ENCODE measurements at places on chromosomes 4 and X.
A peak's percentile ranks its signal among the peaks of the same experiment; 100 is the strongest.

DNA sequence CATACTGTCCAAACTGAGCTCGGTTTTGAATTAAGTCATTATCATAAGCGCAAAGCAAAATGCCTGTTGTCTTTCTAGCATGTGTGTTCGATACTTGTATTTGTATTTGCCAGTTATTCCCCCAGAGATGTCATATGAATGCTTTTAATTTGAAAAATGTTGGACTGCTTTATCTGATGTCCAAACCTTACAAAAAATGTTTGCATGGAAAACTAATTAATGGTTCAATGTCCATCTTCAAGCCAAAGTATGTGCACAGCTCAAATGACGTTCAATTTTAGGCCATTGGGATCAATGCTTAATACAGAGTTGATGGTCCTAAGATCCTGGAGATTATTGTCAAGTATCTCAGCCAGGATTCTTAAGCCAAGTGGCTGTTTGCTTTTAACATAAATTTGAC lies 17.2 kb upstream of the HPGDS start:
- no peak for DNase-seq

DNA sequence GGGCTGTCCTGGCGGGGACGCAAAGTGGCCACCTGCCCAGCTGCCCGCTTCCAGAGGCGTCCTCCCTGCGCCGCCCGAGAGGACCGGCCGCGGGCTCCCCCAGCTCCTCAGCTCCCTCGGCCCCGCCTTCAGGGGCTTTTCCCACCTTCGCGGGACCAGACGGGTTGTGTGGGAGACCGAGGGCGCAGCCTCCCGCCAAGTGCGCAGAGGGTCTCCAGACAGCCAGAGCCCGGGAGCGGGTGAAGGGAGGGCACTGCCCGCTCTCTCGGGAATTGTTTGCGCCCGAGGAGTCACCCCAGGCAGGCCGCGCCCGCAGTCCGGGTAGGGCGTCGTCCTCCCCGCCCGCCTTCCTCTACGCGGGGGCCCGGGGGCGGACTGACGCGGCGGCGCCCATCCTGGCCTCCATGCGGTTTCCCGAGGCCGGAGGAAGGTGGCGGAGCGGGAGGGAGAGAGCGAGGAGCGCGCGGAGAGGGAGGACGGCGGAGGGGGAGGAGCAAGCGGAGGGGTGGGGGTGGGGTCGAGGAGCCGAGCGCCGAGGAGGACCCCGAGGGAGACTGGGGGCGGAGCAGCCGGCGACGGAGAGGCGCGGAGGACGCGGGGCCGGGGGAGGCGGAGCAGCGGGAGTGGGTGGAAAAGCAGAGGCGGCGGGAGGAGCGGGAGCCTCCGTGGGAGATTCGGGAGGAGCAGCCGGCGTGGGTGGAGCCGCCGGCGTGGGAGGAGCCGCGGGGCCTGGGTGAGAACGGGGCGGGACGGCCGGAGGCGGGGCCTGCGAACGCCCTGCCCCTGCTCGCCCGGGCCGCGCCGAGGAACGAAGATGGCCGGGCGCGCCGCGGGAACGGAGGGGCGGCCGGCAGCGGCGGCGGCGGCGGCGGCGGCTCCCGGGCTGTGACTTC lies 47.5 kb downstream of the CLDN34 start:
- DNase-seq, result peak; percentile 73

DNA sequence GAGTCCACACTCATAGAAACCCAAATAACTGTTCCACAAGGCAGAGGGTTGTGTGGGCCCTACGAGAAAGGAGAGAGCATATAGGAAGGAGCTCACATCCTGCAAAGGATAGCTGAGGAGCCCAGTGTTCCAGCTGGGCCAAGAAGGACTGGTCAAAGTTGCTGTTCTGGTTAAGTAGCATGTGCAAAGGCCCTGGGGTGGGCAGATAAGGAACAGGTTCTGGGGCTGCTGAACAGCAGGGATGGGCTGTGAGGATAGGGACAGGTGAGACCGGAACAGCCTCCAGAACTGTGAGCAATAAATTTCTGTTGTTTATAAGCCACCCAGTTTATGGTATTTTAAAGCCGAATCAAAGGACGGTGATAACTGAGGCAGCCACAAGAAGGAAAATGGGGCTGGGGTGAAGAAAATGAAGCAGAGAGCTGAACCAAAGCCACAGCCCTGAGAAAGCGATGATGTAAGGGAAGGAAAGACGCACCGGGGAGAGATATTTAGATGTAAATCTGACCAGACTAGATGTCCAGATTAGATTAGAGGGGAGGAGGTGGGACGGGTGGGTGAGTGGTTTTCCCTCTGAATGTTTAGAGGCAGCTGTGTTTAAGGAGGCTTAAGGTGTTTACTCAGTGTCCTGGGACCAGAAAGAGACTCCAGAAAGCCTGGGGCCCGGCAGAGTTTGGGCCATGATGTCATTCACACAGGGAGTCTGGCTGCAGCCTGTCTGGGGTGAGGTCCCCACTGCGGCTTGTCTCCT lies 180.8 kb upstream of the BCOR start:
- no peak for DNase-seq

DNA sequence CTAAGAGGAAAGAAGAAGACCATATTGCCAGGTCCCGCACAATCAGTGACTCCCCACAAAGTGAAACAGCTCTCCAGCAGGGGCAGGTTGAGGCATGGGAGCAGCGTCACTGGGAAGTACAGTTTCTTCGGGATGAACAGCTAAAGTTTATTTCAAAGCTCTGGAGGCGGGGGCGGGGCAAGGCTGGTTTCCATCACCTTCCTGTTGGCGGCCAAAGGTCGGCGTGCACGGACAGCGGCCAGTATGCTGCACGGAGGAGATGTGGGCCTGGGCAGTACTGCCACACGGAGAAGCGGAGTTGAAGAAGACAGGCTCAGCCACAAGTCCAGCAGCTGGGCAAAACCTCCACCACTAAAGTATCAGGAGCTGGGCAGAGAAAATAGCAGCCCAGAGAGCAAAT lies 951 bp upstream of the ZNF518B start:
- DNase-seq, result no peak

- DNase-seq, result no peak
These were observed 54.2 kb upstream of the LAS1L start for GRCh38 chrX:65588795-65589194.

DNA sequence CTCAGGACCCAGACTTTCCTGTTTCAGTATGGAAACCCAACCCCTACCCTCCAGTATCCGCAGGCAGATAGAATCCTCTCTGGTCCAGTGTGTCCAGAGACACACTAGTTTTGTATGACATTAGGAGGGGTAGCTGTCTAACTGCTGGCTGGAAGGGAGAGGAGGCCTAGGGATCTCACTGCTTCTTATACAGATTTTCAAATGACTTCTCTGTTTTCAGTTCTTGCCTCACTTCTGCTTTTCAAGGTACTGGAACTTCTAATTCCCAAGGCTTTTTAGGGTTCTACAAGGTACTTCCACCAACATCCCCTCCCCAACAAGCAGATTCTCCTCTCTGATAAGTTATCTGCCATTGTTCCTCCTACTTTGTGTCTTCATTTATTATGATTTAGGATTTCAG lies 6.1 kb downstream of the SGCB start:
- DNase-seq, result no peak

DNA sequence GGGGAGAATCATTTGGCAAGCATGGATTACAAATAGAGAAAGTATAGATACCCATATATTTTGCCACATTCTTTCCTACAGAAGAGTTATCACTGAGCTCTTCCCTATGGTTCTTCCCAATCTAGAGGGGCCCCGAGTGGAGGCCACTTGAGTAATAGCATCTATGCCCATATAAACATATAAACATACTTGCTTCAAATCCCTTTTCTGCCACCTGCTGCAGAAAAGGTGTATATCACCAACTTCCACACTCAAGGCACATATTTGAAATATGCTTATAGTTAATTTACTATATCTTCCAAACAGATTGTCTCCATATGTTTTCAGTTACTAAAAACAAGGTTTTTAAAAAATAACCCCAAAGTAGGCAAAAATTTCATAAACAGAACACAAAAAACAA lies 642.8 kb upstream of the DIPK2B start:
- DNase-seq, result no peak

DNA sequence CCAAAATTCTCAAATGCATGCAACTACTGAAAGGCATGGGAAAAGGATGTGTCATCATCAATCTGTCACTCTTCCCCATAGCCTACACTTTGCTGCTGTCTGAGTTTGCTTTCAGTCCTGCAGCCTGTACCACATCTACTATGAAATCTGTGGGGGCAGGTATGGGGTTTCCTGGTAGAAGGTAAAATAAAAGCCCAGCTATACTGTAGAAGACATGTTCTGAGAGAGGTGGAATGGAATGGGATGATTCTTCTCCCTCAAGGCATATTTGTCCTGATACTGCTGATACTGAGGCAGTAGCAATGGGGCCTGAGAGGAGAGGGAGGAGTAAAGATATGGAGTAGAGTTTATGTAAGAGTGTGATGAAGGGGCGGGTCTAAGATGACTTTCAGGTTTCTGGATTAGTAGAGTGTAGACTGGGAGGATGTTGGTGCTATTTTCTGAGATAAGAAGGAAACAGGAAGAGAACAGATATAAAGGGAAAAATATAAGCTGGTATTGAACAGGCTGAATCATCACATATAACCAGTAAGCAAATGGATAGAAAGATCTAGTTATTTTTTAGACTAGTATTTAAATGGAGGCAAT lies 38.7 kb upstream of the GYPA start:
- no peak for DNase-seq

DNA sequence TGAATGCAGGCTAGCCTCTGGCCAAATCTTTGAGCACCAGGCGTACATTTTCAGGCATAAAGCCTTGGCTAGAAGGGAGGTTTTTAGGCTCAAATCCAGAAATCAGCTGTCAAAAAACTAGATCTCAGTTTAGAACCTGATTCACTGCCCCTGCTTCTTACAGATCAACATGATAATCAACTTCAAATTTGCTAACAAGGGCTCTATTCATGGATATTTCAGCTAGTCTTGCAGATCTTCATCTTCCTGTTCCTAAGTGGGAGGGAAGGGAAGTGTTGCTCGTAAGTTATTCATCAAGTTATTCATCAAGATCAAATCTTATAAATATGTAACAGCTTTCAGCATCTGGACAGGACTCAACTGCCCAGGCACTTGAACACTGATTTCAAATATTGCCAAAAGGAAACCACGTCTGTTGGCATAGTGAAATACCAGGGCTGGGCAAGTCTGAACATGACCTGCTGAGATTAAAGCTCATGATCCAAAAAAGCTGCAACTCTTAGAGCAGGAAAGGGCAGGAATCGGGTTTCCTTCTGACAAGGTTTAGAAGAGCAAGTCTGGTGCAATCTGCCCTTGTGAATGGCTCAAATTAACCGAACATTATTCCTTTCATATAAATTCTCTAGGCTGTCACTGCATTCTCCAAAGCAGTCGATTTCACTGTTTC lies 200.3 kb downstream of the PDGFC start:
- no peak for DNase-seq

DNA sequence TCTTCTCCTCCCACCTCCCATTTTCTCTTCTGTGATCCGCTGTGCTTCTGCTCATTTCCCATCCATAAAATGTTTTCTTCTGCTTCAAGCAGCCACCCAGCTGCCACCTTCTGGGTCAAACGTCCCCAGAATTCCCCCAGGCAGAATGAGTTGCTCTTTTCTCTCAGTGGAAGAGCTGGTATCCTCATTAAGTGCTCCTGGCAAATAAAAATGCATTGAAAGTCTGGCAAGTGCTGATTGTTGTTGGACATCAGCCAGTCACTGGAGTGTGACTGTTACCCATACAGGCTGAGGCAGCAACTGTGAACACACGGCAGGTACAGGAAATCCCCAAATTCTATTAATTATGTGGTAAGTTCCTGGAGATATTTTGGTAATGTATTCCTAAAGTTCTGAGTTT lies 52.6 kb downstream of the LIMCH1 start:
- DNase-seq, result no peak

GRCh38 chrX:64894454-64895038 lies 81.7 kb downstream of the ZC4H2 start:
- DNase-seq, result no peak

DNA sequence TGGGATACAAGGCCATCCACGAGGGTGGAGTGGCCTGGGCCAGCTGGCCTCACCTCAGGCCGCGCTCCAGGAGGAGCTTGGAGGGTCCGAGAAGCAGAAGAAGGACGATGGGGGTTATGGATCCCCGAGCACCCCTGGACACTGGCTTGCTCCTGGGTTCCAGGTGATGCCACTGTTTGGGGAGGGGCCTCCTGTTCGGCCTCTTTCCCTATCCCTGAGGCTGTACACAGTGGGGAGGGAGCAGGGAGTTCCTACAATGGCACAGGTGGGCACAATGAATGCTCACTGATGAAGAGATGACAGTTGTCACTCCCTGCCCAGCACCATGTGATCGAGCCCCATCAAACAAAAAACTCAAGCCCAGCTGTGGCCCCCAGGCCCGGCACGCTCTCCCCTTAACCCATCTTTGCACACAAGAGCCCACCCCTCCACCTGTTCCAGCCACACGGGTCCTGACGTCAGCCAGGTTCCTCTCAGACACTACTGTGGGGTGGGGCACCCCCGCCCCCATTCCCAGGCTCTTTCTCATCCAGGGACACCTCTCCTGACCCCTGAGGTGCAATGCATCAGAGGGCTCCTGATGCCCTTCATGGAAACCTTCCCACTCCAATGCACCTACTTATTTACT lies 70.3 kb downstream of the WFS1 start:
- DNase-seq, result no peak

- no peak for DNase-seq
These were observed 321.0 kb downstream of the IL15 start for GRCh38 chr4:141957416-141957815.

DNA sequence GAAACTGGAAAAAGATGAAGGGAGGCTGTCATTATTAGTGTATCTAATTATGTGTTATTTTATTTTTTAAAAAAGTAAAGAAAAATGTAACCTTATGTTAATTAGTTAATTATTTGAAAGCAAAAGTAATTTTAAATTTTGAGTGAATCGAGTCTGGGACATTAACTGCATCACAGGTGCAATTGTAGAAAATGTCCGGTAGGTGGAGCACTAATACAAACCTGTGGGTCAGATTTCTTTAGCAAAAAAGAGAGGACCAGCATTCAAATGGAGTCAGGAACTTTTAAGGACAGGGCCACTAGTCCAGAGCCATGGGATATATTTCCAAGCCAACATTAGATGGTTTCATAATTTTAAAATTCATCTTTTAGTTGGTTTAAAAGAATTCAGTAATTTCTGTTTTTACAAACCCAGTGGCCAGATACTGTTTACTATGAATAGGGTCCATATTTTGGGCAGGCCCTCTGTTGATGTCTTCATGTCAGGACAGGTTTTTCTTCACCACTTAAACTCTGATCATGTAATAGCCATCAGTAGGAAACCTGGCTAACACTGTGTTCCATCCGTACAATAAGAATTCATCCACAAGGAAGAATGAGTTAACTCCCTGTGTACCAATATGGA lies 27.2 kb downstream of the BST1 start:
- no peak for DNase-seq

DNA sequence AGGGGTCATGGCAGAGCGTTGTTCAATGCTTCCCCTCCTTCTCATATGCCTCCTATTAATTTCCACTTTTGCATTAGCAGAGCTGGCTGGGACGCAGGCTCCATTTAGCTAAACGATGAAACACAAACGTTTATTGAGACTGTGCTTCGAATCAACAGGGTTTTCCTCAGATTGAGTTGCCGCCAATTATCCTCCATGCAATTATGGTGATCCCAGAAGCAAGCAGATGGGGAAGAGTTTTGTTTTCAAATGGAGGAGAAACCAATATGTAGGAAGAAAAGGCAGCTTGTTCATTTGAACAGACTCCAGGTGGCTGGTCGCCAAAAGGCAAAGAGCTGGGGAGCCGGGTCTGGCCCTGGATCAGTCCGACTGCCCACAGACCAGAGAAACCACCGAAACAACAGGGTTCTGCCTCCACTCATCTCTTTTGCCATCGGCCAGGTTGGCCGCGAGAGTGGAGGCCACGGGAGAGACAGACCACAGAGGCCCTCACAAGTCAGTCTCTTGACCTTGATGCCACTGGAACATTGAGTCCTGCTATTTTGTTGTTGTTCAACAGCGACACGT lies 184.8 kb downstream of the GBA3 start:
- DNase-seq, result no peak

- DNase-seq, result peak; percentile 5
These were observed 111.9 kb upstream of the TMEM164 start for GRCh38 chrX:109890910-109891502.

All from activated naive CD4-positive, alpha-beta T cell (primary cell).